ENCODE measurements at places on chromosomes 5 and 9.

- no peak overlapping the region for H3K4me3 ChIP-seq
- no peaks in the 10 kb centered on the region for H3K27me3 ChIP-seq
- DNase-seq = no peak
- no peaks in the 10 kb centered on the region for H3K4me1 ChIP-seq
- no peaks in the 10 kb centered on the region for H3K36me3 ChIP-seq
Measured at GRCh38 chr5:15191012-15191411, 309.0 kb upstream of the FBXL7 start.

GRCh38 chr9:68747043-68747533, 42.0 kb downstream of the PIP5K1B start:
- H3K27ac ChIP-seq = no peak overlapping the region
- H3K4me3 ChIP-seq = no peak overlapping the region
- no peaks in the 10 kb centered on the region for H3K4me1 ChIP-seq
- DNase-seq = no peak

DNA sequence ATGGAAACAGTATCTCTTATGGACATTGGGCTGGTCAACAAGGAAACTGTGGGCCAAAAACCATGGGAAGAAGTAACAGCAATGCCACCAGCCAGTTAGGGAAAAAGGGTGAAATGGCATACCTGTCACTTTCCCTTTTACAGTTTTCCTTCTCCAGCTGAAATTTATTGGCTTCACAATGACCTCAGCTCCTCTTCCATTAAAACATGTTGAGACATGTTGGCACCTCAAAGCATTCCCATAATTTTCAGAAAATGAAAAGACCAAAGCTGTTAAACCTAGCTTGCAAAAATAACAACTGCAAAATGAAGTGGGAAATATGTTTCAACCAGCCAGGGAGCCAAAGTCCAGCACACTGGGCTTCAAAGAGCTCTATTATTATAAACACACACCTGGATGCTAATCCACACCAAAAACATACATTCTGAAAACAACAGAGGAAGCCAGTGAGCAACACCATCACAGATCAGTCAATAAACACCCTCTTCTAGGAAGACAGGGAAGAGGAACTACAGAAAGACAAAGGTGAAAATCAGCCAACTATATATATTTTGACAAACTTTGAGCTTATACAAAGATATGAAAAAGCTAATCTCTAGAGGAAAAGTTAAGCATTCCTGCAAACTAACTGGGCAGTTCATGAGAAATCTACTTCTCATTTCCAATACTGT, 78.4 kb upstream of the PTGER4 start:
- no peak for DNase-seq
- H3K27ac ChIP-seq = no peak overlapping the region
- H3K4me1 ChIP-seq = peaks cover 26% of the 10 kb centered on the region

- DNase-seq = no peak
- no peak overlapping the region for H3K4me3 ChIP-seq
- H3K36me3 ChIP-seq = peaks cover 35% of the 10 kb centered on the region
- H3K4me1 ChIP-seq = no peaks in the 10 kb centered on the region
- no peak overlapping the region for H3K27ac ChIP-seq
Measured at GRCh38 chr9:33465096-33465495, 8.6 kb downstream of the NOL6 start.

DNA sequence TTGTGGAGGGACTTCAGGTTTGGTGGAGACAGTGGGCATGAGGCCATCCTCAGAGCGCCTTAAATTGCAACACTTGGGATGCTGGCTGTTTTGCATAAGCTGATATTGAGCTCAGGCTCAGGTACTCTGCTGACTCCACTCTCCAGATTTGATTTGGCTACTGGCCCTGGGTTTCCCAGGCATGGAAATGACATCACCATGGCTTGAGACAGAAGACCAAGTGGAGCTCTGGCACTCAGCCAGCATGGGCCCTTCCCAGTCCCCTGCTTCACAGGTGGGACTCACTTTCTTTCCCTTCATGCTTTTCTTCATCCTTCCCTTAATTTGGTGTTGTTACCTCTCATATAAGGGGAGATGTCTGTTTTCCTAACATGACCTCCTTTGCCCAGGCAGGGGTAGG, 72.0 kb upstream of the IL12B start:
- no peaks in the 10 kb centered on the region for H3K36me3 ChIP-seq
- DNase-seq = no peak
- no peak overlapping the region for H3K27ac ChIP-seq
- H3K27me3 ChIP-seq = peaks cover 24% of the 10 kb centered on the region

- no peak overlapping the region for H3K4me3 ChIP-seq
- no peak for DNase-seq
- H3K36me3 ChIP-seq = peaks cover 2% of the 10 kb centered on the region
Measured at GRCh38 chr5:60335913-60336312, 364.1 kb downstream of the DEPDC1B start.

DNA sequence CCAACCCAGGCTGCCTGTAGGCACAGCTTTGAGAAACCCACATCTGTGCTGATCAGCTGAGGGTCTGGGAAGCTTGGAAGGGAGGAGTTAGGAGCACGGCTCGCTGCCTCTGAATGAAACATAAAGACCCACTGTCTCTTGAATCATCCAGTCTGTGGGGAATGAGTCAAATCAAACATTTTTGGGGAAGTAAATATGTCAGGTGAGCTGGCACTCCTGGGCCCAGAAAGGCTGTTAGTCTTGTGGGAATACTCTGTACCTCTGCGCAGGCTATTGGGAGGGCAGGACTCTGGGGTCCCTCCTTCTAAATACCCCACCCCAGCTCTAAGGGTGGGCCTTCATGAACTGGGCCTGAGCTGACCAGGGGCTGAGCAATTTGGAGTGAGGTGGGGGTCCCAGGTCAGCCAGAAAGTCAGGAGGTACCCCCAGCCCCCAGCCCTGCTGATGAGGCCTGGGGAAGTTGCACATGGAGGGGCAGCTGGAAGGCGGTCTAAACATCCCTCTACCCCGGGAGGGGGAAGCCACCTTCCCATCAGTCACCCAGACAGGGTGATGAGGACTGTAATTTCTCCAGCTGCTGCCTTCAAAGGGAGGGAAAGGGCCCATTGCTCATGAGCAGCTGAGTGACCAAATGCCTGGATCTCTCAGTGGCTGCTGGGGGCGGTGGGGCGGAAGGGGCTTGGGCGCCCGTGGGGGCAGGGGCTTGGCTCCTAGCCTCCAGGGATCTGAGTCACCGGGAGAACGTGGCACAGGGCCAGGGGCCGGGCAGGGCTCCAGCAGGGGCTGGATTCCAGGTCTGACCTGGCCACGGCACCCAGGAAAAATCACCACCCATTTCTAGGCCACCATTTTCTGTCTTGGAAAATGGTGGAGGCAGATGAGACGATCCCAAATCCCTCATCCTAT, 10.8 kb downstream of the FIBCD1 start:
- H3K4me3 ChIP-seq = no peak overlapping the region
- no peak overlapping the region for H3K27ac ChIP-seq

DNA sequence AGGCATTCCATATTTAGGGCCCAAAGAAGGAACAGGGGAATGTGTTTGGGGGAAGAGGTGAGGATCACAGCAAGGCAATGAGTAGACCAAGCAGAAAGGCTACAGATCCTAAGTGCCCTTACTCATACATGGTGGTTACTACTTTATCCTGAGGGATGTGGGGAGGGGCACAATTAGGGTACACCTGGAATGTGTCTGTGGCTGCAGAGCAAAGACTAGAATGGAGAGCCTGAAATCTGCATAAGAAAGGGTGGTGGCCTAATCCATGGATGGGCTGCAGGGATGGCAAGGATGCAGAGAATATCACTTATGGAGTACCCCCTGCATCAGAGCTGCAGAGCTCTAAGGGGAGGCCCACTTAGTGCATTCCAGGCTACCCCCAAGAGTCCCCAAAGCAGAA, 352.6 kb upstream of the TRPC7 start:
- H3K27ac ChIP-seq = no peak overlapping the region
- no peak overlapping the region for H3K4me3 ChIP-seq
- H3K36me3 ChIP-seq = no peaks in the 10 kb centered on the region
- no peaks in the 10 kb centered on the region for H3K27me3 ChIP-seq
- DNase-seq = no peak

- no peaks in the 10 kb centered on the region for H3K27me3 ChIP-seq
- H3K36me3 ChIP-seq = peaks cover 13% of the 10 kb centered on the region
- DNase-seq = no peak
- peak overlapping the region; percentile 22 for H3K27ac ChIP-seq
Measured at GRCh38 chr5:142012186-142012785, 541 bp downstream of the GNPDA1 start.

All from central memory CD8-positive, alpha-beta T cell (primary cell).